ENCODE measurements at places on chromosomes 11 and 22.

DNA sequence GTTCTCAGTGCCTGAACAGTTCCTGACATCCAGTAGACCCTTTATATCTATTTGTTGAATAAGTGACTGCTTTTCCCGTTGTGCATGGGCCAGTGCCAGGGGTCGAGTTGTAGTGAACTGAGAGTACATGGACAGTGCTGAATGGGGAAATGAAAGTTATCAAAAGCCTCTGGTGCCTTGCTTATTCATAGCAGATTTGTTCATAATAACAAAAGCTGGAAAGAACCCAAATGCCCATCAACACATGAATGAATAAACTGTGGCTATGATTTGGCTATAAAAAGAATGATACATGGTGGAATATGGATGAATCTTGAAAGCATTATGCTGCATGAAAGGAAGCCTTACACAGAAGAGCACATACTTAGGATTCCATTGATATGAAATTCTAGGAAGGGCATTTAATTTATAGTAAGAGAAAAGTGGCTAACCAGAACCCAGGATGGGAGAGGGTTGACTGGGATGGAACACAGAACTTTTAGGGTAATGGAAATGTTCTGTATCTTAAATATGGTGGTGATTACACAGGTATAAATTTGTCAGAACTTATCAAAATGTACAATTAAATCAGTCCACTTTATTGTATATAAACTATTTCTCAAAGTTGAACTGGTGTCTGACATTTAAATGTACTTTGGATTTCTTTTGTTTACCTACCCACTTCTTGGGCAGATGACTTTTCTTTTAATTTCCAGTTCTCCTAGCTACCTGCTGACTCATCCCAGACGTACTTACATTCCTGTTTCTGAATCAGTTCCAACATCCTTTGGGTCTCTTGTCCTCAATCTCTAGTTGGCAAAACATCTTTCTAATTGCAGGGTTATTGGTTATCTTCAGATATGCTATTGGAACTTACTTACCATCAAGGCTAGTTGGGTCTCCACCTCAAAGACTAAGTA, 42.8 kb downstream of the PACS1 start:
- no peak for DNase-seq

- DNase-seq: no peak
Measured at GRCh38 chr22:43889860-43890253, 2.0 kb downstream of the PNPLA5 start.

GRCh38 chr11:1803246-1803645, 31.5 kb upstream of the SYT8 start:
- no peak for DNase-seq

DNA sequence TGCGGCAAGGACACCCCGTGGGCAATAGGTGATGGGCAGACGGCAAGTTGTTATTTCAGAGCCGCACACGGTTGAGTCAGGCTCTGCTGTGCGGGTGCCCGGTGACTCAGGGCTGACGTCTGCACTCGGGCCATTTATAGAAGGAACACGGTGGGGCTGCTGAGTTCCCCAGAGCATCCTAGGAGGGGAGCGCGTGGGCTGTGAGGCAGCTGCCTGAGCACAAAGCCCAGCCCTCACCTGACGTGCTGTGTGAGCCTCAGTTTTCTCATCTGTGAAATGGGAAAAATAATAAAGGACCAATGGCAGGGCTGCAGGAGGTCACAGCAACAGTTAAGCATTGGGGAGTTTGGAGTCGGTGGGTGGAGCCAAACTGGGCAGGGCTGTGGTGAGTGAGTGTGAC, 11.3 kb upstream of the RHOD start:
- no peak for DNase-seq

GRCh38 chr11:132874638-132875037, 657.7 kb downstream of the OPCML start:
- DNase-seq: no peak

GRCh38 chr22:36323182-36323854, 64.4 kb downstream of the MYH9 start:
- no peak for DNase-seq

DNA sequence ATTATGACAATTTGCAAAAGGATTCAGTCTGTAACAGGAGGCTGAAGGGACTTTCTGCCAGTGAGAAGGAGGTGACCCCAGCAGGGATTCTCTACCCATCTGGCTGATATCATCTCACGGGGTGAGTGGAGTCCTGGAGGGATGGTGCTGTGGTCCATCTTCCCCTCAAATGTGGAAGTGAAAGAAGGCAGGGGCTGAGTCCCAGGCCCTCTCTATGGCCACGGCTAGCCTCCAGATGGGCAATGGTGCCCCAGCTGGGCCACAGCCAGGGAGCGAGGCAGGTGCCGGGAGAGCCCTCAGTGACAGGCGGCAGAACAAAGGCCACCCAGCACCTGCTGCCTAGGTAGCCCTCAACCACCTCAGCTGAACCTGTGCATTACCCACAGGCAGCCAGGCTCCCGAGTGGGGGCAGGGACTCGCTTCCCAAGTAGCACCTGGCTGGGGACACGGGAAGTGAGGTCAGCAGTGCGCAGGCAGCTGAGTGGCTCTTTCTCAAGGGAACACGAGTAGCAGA, 6.7 kb downstream of the NECTIN1 start:
- no peak for DNase-seq

GRCh38 chr11:22459048-22459447, 120.9 kb downstream of the SLC17A6 start:
- DNase-seq: no peak

DNA sequence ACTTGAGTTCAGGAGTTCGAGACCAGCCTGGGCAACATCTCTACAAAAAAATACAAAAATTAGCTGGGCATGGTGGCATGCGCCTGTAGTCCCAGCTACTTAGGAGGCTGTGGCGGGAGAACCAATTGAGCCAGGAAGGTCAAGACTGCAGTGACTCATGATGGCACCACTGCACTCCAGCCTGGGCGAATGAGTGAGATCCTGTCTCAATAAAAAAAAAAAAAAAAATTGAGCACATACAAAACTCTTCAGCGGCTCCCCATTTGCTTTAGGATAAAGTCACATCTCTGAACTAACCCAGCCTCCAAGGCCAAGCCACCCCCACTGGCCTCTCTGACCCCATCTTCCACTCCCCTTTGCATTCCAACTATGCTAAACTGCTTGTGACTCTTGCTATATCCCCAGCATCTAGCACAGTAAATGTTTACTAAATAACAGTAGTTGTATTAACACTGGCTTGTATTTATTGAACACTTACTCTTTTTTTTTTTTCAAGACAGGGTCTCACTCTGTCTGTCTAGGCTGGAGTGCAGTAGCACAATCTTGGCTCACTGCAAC, 28.9 kb downstream of the CREB3L1 start:
- no peak for DNase-seq

DNA sequence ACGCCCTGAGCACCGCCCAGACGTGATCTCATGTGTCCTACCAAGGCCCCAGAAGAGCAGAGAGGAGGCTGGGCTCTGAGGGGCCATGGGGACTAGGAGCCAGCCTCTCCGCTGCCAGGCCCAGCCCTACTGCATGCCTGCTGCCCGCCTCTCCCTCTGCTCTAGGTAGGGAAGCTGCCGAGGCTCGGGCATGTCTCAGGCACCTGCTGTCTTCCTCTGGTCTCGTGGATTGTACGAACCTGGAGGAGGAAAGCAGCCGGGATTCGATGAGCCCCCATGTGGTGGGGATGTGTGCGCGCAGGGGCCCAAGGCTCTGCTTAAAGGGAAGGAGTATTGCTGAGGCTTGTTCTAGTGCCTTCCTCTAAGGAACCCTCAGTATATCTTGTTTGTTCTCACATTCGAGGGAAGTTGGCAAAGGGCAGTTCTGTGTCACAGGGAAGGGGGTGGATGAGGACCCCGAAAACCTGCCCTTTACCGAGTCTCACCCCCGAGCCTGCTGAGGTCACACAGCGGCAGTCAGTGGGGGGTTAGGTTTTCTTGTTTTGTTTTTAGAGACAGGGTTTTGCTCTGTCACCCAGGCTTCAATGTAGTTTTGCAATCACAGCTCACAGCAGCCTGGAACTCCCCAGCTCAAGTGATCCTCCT, 21.2 kb downstream of the DAGLA start:
- DNase-seq: no peak

GRCh38 chr11:64028398-64029115, 7.2 kb upstream of the FLRT1 start:
- no peak for DNase-seq

DNA sequence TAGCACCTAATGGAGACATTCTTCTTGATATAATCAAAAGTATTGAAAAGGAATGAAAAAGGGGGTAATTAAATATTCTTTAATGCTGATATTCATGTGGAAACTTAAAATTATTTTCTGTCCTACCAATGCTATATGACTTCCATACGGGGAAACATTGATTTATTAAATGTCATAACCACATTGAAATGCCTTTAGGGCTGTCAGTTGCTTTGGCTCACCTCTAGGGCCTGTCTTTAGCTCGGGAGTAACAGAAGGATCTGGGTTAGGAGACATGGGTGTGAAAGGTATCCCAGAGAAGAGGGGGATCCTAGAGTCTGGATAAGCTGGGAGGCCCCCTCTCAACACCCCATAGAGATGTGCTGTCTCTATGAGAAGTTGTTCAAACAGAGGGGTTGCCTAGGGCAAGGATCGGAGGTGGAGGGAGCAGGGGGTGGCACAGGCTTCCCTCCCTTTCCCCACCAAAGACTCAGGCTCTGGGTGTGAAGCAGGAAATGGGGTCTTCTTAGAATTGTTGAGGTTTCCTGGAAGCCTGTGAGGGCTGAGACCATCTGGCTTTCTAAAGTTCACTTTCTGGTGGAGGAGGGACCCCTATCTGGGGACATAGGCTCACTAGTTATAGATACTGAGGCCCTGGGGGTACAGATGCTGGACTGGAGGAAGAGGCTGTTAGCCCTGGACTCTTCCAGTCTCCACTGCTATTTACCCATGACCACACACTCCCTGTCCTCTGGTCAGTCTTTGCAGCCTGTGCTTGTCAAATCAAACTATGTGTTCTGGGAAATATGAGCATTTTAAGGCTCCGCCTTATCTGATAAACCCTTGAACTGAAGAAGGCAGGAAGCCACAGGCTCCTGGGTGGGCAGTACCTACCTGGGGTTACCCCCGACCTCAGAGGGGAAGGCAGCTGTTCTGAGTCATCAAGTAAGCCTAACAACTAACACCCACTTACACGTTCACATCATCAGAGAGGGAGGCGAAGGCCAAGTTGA, 55.8 kb upstream of the RRAS2 start:
- DNase-seq: no peak

- DNase-seq: no peak
Measured at GRCh38 chr11:117722082-117722481, 74.9 kb downstream of the DSCAML1 start.

DNA sequence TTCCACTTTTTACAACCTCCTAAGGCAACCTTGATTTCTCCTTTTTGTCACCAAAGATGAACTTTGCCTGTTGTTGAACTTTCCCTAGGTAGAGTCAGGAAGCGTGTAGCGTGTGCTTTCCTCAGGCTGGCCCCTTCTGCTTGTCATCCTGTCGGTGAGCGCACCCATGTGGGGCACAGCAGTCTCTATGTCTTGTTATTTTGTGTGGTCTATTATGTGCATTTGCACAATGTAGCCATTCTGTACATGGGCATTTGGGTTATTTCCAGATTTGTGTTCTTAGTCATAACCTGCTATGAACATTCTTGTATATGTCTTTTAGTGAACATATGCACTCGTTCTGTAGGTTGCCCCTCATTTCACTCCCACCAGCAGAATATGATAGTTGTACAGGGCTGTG, 34.9 kb downstream of the CABIN1 start:
- DNase-seq: no peak

DNA sequence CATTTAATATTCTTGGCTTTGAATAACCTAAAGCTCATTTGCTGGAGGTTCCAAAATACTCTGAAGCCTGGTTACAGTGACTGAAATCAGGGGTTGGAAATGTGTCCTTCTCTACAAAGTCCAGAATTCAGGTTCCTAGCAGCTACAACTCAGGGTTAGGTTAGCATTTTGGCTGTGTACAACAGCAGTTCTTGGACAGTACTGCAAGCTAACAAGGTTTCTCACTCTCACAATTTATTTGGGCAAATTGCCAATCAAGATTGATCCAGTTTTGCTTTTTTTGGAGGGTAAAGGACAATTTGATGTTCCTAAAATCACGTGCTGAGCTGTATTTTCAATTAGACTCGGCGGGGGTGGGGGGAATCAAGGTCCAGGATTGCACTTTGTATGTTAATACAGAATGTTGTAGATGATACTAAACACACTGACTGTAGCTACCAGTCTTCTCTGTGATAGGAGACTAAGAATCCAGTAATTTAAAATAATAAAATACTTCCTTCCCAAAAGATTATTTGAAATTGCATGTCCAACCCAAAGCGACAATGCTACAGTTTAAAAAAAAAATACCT, 49.7 kb upstream of the RAPSN start:
- DNase-seq: no peak

DNA sequence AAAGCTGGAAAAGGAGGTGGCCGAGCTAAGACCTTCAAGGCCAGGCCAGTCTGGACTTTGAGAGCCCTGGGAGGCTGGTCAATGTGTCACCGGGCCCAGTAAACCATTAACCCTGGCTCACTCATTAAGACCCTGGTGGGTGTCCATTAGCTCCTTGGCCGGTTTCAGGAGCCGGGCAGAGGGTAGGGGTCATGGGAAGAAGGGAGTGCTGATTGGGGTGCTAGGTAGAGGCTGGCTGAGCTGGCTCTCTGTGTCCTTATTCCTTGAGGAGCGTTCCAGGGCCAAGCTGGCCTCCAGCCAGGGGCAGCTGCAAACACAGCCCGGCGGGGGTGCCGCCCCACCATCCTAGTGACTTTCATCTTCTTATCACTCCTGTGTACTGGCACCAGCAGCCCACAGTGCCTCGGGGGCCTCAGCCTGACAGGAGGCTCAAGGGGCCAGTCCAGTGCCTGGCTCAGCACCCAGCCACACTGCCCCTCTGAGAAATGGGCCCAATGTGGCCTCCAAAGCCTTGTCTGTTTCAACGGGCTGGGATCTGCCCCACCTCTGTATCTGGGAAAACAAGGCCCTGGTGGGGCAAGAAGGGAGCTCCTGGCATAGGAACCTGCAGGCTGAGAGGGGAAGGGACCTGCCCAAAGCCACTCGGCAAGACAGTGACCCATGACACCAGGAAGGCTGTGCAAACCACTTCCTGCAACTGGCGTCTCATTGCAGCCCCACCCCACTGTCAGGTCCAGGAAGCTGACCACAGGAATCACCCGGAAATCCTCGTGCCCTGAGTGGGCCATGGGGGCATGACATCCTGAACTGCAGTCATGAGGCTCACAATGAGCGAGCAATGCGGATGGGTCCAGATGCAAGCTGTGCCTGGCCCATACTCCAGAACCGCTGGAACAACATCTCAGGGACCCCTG, 15.1 kb upstream of the RGL4 start:
- no peak for DNase-seq

DNA sequence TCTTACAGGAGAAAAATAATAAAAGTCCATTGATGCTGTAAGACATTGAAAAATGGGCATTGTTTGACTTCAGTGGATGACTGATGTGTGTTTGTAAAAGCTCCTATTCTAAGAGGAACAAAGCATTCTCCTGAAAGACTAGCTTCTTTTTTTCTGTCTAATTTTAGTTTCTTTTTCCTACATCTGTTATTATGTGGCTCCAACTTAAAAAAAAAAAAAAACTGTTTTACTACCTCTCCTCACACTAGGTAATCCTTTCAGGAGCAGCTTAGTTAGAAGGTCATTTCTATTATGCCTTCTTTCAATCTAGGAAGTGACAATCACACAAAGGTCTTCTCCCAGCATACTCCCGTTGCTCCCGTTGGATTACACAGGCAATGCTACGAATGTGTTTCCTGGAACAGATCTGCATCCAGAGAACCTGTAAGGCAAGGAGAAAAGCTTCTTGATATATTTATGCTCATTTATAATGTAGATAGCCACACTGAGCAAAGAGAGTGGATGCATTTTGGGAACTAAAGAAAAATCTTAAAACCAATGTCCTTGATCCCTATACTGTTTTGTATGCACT, 595.1 kb upstream of the CCDC179 start:
- peak; percentile 5 for DNase-seq

GRCh38 chr11:102256251-102256650, 61.0 kb upstream of the BIRC3 start:
- DNase-seq: no peak

Data from NCI-H1930 (cell line).